ENCODE measurements at places on chromosomes 12 and 14. TPM values are rescaled to one million over a fixed set of nuclear protein-coding genes. Genes with fewer than 3 reads are reported as not detected.

The PDE3A gene
- total RNA-seq = 0.29 TPM

The SCNN1A gene
- total RNA-seq = 1.0 TPM

The KLRK1 gene
- total RNA-seq = not detected

The PIWIL1 gene
- total RNA-seq = not detected

The FGD6 gene
- total RNA-seq = 3.1 TPM

The TAS2R9 gene
- total RNA-seq = not detected

The SLC7A8 gene
- 4.8 TPM for total RNA-seq

The TEX52 gene
- not detected for total RNA-seq

GRCh38 chr12:48351022-48351708 lies 446 bp upstream of the ZNF641 start:
- DNase-seq = no peak

DNA sequence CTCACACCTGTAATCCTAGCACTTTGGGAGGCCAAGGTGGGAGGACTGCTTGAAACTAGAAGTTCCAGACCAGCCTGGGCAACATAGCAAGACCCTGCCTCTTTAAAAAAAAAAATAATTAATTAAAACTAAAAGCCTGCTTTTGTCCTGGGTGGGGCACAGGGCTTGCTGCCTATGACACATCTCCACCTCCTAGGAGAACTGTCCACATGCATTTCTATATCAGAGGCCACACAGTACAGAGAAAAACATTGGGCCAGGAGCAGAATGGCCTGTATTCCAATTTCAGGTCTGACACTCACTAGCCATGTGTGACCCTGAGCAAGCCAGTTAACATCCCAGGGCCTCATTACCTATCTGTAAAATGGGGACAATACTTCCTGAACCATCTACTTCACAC lies 31.9 kb downstream of the CCDC88C start:
- DNase-seq = no peak

DNA sequence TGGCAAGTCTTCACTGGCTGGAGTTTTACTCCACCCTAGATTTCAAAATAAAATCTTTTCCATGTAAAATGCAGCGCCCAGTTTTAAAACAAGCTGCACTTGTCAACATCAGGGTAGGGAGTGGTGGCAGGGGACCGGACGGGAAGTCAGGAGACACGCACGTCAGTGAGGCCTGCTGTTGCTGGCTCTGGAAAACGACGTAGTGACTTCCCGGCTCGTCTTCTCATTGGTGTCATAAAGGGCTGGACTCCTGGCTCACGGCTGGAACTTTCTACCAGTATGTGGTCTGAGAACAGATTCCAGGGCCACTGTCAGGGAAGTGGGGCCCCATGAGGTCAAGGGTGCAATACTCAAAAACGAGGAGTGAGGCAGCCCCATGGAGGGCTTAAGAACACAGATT lies 64.2 kb upstream of the FOXN3 start:
- no peak for DNase-seq

DNA sequence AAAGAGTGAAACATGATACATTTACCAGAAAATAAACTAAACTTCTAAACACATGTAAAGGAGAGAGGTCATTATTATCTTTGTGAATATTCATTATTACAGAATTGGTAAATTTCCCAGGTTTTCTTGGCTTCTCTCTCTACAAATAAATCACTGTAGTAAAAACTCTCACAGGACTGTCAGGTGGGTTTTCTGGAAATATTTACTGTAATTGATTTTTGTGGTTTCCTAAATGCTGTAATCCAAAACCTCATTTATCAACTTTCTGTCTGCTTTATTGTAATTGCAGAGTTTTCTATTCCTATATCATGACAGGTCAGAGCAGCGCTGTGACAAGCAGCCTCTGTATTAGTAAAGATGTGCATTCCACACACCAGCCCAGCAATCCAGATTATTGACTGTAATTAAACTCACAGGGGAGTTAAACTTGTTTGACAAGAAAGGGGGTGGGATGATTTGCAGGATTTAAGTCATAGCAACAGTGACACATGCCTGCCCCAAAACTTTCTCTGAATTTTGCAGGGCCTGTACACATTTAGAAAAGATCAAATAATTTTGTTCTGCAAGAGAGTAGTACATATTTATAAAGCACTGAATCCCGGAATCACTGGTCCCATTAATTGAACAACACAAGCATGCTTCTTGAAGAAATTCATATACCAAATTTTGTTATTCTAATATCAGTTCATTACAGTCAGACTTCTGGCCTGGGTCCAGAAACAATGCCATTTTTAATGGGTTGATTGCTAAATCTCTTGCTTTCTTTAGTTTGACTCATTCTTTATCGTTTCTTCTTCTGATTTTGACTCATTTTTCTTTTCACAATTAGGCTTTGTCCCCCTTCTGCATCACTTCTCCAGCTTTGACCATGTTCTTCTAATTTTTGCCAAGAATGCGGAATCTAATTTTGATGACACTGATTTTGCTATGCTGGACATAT lies 42.2 kb downstream of the PTPRO start:
- DNase-seq = no peak

GRCh38 chr14:101369916-101370592 lies 191.2 kb upstream of the DIO3 start:
- DNase-seq = no peak

DNA sequence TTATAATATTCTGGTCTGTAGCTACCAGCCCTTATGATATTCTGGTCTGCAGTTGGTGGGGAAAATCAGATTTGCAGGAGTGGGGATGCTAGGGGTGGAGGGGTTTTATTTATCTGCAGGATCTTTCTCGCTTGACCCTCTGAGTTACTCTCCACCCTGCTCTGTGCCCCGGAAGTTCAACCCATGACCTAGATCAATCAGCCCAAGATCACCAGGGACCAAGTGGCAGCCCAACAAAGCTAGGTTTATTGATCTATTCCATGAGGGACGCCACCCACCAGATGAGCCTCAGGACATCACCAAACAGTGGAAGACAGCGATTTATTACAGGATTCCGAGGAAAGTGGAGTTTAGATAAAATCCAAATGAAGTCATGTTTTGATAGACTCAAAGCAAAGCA lies 25.8 kb upstream of the C12orf76 start:
- no peak for DNase-seq

DNA sequence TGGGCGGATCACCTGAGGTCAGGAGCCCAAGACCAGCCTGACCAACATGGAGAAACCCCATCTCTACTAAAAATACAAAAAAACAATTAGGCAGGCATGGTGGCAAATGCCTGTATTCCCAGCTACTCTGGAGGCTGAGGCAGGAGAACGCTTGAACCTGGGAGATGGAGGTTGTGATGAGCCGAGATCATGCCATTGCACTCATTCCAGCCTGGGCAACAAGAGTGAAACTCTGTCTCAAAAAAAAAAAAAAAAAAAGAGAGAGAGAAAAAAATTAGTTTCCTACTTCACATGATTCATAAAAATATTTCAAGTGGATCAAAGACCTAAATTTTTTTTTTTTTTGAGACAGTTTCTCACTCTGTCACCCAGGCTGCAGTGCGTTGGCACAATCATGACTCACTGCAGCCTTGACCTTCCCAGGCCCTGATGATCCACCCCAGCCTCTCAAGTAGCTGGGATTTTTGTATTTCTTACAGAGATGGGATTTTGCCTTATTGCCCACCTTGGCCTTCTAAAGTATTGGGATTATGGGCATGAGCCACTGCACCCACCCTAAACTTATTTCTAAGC lies 24.9 kb downstream of the FCF1 start:
- peak; percentile 51 for DNase-seq

GRCh38 chr14:20551606-20552005 lies 9.2 kb downstream of the RNASE9 start:
- DNase-seq = no peak

DNA sequence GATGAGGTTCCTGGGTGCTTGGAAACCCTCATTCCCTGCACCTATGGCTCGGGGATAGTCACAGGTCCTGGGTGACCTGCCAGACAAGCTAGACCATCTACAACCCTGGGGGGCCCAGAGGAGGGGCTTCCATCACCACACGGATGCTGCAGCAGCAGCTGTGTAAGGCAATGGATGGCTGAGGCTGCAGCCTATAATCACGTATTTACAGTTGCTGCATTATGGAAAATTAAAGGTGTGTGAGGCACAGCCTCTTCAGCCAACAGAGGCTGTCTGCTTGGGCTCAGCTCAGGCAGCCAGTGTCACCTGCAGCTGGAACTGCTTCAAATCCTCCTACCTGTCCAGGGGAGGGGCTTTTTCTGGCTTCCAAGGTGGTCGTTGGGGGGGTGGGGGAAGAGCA lies 268.1 kb downstream of the CACNA1C start:
- DNase-seq = no peak

- DNase-seq = peak; percentile 68
These were observed 505 bp downstream of the RASSF3 start for GRCh38 chr12:64610660-64611340.

DNA sequence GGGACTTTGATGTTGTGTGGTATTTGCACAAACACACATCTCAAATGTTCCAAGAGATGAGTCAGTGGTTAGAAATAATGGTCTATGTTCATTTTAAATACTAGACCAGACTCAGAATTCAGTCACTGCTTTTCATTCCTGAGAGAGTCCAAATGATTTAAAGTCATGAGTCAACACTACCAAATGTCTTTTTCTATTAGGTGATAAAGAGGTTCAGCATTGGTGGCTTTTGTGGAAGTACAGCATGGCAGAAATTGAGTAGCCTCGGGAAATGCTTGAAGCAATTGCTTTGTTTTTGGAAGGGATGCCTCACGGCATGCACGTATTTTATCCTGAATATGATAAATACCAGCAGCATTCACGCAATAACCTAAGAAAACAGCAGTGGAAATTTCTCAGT lies 115.7 kb downstream of the DIO2 start:
- DNase-seq = peak; percentile 1

DNA sequence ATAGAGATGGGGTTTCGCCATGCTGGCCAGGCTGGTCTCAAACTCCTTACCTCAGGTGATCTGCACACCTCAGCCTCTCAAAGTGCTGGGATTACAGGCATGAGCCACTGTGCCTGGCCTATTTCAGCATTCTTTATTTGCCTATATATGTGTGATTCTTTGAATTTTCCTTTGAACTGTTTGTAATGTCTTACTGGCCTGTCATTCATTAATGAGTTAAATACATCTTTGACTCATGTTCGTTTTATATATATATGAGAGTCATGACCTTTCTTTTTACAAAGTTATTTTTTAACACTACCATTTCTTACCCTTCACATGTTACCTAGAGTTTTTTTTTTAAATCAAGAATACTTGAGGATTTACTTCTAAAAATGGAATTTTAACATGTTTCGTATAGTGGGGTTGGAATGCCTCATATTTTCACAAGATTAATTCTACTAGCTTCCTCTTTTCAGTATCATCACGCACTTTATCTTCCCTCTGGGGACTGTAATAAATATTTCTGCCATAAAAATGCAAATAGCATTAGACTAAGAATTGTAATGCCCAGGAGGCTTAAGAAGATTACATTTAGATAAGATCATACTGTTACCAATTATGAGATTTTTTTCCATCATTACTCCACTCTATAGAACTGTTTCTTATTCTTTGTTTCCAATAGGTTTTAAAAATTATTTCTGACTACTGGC lies 66.7 kb downstream of the NTN4 start:
- DNase-seq = no peak

GRCh38 chr12:63822352-63822751 lies 22.1 kb upstream of the SRGAP1 start:
- DNase-seq = no peak

DNA sequence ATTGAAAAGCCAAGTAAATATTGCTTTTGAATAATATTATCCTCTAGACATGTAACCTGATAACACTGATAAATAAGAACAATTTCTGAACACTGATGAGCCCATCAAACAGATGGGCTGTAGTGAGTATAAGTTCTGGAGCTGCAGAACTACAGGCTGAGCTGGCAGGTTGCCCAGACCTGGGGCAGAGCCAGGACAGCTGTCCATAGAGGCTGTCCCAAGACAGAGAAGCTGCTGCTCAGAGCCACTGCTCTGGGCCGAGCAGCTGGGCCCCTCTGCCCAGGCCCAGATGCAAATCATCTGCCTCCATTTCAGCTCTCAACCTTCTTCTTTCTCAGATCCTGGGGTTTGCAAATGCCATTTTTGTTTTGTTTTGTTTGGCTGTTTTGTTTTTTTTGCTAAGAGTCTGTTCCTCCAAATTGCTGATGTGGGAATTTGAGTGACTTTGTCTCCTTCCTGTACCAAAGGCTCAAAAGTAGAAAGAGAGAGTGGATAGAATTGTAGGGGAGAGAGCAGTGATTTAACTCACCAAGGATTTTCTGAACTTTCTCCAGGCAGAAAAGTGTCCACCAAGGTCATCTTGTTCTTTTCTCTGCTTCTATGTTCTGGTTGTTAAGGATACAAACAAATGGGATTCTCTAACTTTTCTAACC lies 4.0 kb upstream of the TESPA1 start:
- DNase-seq = peak; percentile 71
